ENCODE measurements at places on chromosomes 4 and X. TPM values are rescaled to one million over a fixed set of nuclear protein-coding genes. Genes with fewer than 3 reads are reported as not detected.

Gene MAGEC3
- total RNA-seq, result not detected

Gene RLIM
- total RNA-seq, result 60.5 TPM

Gene CENPVL2
- not detected for total RNA-seq

Gene PRRG1
- total RNA-seq, result 42.5 TPM

Gene GPM6B
- total RNA-seq, result under 0.01 TPM

Gene PDE6B
- 6.9 TPM for total RNA-seq

Gene TMEM154
- total RNA-seq, result 2.9 TPM

Gene CT55
- total RNA-seq, result not detected

Gene RS1
- total RNA-seq, result not detected

Gene ENPEP
- total RNA-seq, result 0.49 TPM

Gene ATP7A
- 15.4 TPM for total RNA-seq

Gene FREM3
- 0.76 TPM for total RNA-seq

Gene MSX1
- 7.9 TPM for total RNA-seq

Gene CYSLTR1
- 0.81 TPM for total RNA-seq

Gene GAGE12F
- not detected for total RNA-seq

Gene CLDN22
- total RNA-seq, result not detected

Gene KCNIP4
- total RNA-seq, result not detected

Gene C4orf51
- total RNA-seq, result not detected

Gene CLGN
- total RNA-seq, result 0.81 TPM

Gene AWAT1
- not detected for total RNA-seq

Gene UGT2B10
- not detected for total RNA-seq

Gene XAGE1B
- total RNA-seq, result not detected

Gene GAGE2A
- total RNA-seq, result not detected

Gene C4orf36
- total RNA-seq, result 0.16 TPM

Gene F8
- 2.4 TPM for total RNA-seq

Gene ARHGAP24
- total RNA-seq, result 41.6 TPM

Gene SATL1
- total RNA-seq, result not detected

Gene AMOT
- total RNA-seq, result 0.97 TPM

Gene RASGEF1B
- total RNA-seq, result 0.44 TPM

Gene UGT2B17
- total RNA-seq, result not detected

Gene DSPP
- not detected for total RNA-seq

Gene TEX13C
- not detected for total RNA-seq

Gene LINC00632
- 0.49 TPM for total RNA-seq

Gene CCDC160
- not detected for total RNA-seq

Gene SHOX
- not detected for total RNA-seq

Gene SLITRK2
- total RNA-seq, result not detected

Gene BEND4
- 0.38 TPM for total RNA-seq

Gene TCEAL7
- 2.8 TPM for total RNA-seq

Gene ESX1
- total RNA-seq, result not detected

Gene CNGA2
- total RNA-seq, result not detected

Gene TEX11
- not detected for total RNA-seq

Gene MAGEA11
- not detected for total RNA-seq

Gene GABRQ
- total RNA-seq, result not detected
